Glutamatergic neuron (in vitro differentiated cells): ENCODE measurements at places on chromosomes 2 and 18. TPM values are rescaled to one million over a fixed set of nuclear protein-coding genes. Genes with fewer than 3 reads are reported as not detected.

Gene GALNT13
- total RNA-seq = 5.5 TPM

DNA sequence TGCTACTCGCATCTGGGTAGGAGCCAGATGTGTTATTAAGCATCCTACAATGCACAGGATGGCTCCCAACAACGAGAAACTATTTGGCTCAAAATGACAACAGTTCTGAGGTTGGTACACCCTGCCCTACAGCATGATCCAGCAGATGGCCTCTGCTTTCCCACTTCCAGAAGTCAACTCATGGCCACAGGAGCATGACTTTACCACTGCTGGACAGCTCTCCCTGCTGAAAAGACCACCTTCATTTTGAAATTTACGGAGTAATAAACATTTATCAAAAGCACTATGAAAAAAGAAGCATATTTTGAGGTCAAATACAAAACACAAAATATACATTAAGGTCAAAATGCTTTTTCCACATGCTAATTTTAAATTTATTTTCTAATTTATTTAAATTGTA lies 13.7 kb downstream of the NXPH2 start:
- DNase-seq = no peak

Gene CERS6
- 143 TPM for total RNA-seq

DNA sequence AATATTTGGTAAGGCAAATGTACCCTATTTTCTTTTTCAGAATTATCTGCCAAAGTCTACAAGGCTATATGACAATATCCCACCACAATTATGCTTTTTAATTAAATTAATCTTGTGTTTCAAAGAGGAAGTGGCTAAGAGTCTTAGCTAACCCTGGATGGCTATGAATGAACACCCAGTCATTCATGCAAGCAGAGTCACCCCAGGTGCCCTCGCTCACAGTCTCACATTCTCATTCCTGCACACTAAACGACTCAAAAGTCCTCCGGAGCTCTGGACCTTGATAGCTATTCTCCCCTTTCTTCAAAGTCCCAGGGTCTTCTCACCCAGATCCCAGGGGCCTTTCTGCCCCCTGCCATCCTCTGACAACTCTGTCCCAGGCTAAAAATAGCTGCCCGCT lies 42.1 kb upstream of the MRPL19 start:
- DNase-seq = no peak

DNA sequence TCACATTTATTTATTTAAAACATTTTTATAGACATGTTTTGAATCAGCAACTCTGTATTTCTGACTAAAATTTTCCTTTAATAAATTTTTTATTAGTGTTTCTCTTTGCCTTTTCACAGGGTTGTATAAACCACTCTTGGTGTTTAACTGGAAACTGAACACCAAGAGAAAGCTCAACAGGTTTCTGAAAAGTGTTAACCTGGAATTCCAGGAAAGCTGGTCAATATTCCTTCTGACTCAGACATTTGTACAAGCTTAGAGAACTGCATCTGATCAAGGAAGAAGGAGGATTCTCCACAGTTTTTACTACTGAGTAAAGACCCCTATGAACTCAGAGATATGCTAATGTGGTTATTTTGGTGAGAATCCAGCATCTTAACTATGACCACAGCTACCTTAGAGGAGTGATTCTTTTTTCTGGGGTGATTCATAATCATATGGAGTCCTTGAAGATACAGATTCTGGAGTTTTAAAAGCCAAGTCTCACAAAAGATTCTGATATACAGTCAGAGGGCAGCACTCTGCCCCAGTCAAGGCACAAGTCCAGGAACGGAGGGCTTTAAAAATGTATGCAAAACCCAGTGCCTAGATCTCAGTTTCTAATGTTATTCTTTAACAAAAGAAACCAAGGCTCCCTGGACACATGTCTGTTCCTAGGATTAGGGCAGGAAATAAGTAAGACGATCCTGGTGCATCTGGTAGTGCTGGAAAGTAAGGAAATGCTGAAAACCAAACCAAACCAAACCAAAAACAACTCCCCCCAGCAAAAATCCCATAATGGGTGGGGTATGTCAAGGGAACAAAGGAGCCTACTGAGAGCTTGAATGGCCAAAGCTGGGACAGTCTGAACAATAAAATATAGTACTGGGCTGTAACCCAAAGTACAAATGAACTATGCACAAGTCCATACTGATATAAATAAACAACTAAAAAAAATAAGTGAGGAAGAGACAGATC lies 85.1 kb upstream of the FZD5 start:
- DNase-seq = no peak

DNA sequence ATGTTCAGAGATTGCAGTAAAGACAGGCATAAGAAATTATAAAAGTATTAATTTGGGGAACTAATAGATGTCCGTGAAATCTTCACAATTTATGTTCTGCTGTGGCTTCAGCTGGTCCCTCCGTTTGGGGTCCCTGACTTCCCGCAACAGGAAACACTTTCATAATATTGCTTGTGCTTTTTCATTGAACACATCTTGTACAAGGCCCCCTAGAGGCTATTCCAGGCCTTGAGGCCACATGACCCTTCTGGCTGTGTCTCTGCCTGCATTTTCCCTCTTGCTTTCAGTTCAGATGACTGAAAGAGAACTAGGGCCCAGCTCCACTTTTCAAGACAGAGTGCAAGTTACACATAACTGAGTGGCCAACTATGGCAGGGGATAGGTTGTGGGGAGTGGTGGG lies 164.1 kb downstream of the TMEM247 start:
- DNase-seq = no peak

- DNase-seq = no peak
Measured at GRCh38 chr2:151974988-151975387, 123.9 kb downstream of the CACNB4 start.

Gene SYT4
- total RNA-seq = 232 TPM

Gene MYOM1
- total RNA-seq = 1.3 TPM
